ENCODE measurements at places on chromosomes 2 and 18. TPM values are rescaled to one million over a fixed set of nuclear protein-coding genes. Genes with fewer than 3 reads are reported as not detected.

Gene DAW1
- not detected for total RNA-seq

Gene TTC27
- 9.5 TPM for total RNA-seq

Gene LRRC30
- not detected for total RNA-seq

Gene TAF4B
- 38.0 TPM for total RNA-seq

Gene TWIST2
- 1.4 TPM for total RNA-seq

Gene UGT1A9
- total RNA-seq: 12.3 TPM

Gene DNAJC10
- 22.9 TPM for total RNA-seq

Gene BIN1
- 53.2 TPM for total RNA-seq

Gene RESP18
- total RNA-seq: not detected

Gene TMEM169
- total RNA-seq: not detected

Gene GPC1
- total RNA-seq: 18.2 TPM

Gene IL36A
- total RNA-seq: not detected

Gene ASXL3
- 1.5 TPM for total RNA-seq

Gene VSNL1
- not detected for total RNA-seq

Gene IL18RAP
- 6.8 TPM for total RNA-seq

Gene FOXI3
- not detected for total RNA-seq

Gene HJURP
- total RNA-seq: 10.7 TPM

GRCh38 chr2:124450481-124450880, 425.4 kb downstream of the CNTNAP5 start:
- no peak for DNase-seq

DNA sequence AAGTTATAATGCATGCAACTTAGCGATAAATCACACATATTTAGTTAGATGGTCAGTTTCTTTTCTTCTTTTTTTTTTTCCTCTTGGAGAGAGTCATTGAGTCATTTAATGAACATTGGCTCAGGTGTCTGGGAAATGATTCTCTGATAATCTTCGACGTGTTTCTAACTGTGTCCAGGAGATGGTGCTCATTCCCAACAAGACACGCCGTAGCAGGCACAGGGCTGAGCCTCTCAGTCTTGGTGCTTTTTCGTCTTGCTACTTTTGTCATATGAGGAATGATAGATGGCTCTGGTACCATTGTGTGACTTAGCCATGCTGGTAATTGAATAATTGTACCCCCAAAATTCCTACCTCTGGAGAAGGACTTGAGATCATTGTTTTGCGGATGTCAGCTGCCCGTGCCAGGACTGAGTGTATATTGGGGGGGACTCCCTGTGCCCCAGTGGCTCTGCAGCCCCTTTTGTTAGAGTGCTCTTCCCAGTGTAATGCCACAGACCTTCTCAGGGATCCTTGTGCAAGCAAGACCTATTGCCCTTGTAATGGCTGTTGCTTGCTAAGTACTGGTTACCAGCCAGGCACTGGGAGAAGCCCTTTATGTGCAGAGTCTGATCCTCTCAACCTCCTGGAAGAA, 107.6 kb upstream of the CYRIA start:
- DNase-seq: no peak

GRCh38 chr2:43648994-43649701, 12.1 kb downstream of the PLEKHH2 start:
- DNase-seq: no peak

- no peak for DNase-seq
These were observed 148.9 kb upstream of the GULP1 start for GRCh38 chr2:188142636-188143295.

- no peak for DNase-seq
These were observed 49.1 kb downstream of the ADI1 start for GRCh38 chr2:3470166-3470651.

- DNase-seq: peak; percentile 54
These were observed 118.6 kb upstream of the ATP8B1 start for GRCh38 chr18:57921708-57922107.

- peak; percentile 49 for DNase-seq
These were observed 95.2 kb downstream of the POLE4 start for GRCh38 chr2:75053484-75054112.

- no peak for DNase-seq
These were observed 124.2 kb upstream of the HS6ST1 start for GRCh38 chr2:128442891-128443302.

GRCh38 chr2:226317970-226318369, 481.6 kb downstream of the IRS1 start:
- no peak for DNase-seq

DNA sequence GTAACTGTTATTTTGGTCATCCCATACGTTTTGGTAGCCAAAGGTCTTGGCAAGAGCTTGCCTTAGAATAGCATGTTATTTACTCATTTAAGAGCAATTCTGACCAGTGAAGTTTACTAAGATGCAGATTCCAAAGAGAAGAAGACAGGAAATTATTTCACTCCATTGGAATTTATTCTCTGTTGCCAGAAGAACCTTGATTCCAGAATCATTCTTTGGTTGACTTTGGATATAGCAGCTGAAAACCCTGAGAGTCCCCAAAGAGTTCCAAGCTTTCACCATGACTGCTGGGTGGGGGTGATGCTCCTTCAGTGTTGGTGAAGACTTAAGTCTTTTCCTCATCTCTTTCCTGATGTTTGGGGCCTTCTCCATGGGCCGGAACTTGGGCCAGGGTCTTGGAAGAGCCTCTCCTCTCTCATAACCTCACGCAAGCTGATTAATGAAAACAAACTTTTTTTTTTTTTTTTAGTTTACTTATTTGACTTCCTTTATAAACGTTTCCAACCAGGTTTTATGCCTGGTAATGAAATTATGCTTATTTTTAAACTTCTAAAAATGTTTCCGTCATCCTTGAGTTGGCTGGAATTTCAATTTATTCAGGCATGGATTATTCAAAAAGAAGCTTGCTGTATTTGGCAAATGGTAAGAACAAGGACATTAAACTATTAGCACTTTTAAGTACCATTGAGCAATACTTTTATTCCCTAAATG, 192.0 kb downstream of the MTX2 start:
- DNase-seq: no peak

DNA sequence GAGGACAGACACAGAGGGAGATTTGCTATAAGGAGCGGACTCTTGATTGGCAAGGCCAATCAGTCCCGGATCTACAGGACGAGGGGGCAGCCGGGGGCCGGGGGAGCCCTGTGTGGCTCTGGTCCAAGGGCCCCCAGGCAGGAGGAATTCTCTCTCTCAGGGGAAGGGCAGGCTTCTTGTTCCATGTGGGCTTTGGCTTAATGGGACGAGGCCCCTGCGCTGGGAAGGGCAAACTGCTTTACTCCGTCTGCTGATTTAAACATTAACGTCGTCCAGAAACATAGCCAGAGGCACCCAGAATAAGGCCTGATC, 75.9 kb downstream of the TMEM18 start:
- DNase-seq: no peak

DNA sequence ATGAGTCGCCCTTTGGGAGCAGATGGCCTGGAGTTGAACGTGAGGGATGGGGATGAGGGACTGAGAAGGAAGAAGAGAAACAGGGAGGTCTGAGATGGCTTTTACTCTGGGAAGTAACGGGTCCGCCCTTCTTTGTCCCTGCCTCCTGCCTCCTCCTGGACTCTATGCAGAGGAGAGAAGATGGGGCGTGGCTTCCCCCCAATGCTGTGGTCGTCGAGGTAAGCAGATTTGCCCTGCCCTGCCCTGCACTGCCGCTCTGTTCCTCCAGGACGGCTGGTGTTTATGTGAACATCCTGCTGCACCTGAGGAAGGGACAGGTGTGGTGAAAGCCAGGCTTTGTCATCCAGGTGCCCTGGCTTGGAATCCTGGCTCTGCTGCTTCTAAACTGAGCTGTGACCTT, 13.5 kb upstream of the NTSR2 start:
- no peak for DNase-seq

DNA sequence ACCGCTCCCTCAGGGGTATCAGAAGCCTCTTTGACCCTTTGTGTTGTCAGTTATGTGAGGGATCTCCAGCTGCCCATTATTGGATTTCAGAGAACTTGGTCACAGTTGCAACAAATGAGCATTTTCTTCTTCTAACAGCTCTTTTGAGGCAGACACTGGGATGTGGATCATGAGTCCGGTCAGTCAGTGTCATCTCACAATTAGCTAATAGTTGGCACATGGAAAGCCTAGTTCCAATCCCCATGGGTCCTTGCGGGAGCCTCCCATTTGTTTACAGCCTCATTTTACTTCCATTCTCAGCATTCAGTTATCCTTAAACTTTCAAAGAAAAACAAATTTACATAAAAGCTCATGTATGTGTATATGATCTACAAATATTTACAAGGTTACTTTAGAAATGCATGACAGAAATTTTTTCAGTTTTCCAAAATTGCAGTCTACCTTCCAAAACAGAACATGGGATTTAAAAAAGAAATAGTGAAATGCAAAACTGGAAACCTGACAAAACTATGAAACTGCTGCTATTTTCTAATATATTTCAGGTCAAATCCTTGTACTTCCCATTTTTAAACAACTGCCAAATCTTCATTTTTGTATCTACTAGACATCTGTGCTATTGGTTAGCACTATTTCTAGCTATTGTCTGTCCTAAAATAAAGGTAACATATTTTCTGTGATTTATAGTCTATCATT, 547.1 kb upstream of the ZEB2 start:
- DNase-seq: no peak

- DNase-seq: peak; percentile 54
These were observed 156.4 kb downstream of the DSEL start for GRCh38 chr18:67359873-67360838.

GRCh38 chr2:171578127-171578803, 56.0 kb downstream of the CYBRD1 start:
- DNase-seq: no peak

DNA sequence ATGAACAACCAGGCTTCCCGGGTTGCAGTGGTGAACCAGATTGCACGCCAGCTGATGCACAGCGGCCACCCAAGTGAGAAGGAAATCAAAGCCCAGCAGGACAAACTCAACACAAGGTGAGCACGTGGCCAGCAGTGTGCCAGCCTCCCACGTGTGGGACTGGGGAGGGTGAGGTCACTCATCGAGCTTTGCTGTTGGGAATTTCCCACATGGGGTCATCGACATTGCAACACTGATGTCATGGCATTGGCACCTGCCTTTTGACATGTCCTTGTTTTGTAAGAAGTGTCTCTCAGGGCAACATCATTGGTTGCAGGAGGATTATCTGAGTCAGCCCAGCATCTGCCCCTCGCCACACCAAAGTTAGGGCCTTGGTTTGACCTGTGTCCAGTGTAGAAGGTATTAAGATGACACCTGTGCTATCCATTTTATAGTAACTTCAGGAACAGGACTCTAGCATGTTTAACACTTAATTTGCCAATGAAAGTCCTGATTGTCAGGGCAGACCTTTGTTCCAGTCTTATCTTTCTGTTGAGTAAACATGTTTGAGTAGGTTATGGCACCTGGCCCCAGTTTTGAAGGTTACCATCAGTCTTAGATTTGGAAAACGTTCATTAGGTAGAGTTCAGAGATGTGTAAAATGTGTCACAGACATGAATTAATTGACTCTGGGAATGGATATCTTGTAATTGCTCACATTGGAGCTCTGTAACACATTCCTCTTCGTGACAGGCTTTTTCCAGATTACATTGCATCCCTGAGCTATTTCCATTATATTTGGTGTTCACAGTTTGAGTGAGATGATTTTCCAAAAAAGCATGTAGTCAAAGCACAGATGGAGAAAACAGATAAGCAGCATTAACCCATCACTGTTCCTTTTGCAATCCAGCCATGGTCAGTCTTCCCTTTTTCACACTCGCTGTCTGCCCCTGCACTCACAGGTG, 93.3 kb upstream of the EML6 start:
- peak; percentile 81 for DNase-seq

- no peak for DNase-seq
These were observed 61.7 kb upstream of the SPTBN1 start for GRCh38 chr2:54394392-54394791.

DNA sequence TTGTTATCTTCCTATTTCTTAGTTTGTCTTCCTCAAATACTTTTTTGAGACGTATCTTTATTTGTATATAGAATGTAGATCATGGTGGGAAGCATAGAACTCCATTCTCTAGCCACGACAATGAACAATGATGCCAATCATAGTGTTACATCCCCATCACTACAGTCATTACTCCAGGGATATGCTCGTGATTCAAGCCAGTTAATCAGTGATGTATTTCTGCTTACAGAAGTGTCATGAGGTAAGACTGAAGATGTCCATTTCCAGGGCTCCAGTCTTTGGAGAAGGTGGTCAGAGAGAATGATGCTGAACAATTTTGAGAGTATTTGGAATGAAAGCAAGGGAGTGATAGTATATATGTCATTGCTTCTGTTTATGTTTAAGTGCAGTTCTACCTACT, 777.2 kb upstream of the TMEFF2 start:
- DNase-seq: no peak

GRCh38 chr2:235591921-235592320, 98.1 kb downstream of the AGAP1 start:
- no peak for DNase-seq

- no peak for DNase-seq
These were observed 232.4 kb upstream of the RBMS1 start for GRCh38 chr2:160726046-160726445.

- DNase-seq: no peak
These were observed 329.8 kb downstream of the PTPRM start for GRCh38 chr18:7896805-7897518.

- DNase-seq: no peak
These were observed 19.9 kb upstream of the NEDD4L start for GRCh38 chr18:58024139-58024538.

DNA sequence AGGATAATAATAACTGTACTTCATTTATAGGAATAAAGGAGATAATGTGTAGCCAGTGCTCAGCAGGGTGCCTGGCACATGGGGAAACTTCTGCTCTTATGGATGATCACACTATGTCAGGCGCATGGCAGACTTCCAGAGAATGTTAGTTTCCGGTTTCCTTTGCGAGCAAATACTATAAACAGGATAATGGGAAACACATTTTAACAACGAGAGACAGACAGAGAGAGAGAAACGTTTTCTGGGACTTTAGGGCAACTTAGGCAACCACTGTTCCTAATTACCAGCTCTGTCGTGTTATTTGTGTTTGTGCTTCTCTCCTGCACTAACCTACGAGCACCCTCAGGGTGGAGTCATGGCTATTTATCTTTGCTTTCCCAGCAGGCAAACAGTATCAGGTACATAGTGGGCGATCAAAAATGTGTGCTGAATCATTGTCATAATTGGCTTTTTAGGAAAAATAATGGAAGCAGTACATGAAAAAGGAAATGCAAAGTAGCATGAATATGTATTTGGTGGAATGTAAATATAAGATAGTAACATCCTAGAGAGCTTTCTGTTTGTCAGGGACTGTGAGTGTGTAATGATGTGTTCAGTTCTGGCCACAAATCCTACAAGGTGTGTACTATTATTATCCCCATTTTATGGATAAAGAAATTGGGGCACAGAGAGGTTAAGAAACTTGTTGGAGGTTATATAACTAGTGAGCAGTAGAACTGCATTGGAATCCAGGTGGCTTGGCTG, 36.8 kb upstream of the IGFBP2 start:
- no peak for DNase-seq
